GM23248 (cell line): ENCODE measurements at places on chromosomes 3 and 15.

GRCh38 chr15:69141286-69141701 is 19.1 kb upstream of the GLCE start:
- peak; percentile 20 for DNase-seq

GRCh38 chr15:69666441-69666882 is 213.8 kb downstream of the RPLP1 start:
- DNase-seq = peak; percentile 54

DNA sequence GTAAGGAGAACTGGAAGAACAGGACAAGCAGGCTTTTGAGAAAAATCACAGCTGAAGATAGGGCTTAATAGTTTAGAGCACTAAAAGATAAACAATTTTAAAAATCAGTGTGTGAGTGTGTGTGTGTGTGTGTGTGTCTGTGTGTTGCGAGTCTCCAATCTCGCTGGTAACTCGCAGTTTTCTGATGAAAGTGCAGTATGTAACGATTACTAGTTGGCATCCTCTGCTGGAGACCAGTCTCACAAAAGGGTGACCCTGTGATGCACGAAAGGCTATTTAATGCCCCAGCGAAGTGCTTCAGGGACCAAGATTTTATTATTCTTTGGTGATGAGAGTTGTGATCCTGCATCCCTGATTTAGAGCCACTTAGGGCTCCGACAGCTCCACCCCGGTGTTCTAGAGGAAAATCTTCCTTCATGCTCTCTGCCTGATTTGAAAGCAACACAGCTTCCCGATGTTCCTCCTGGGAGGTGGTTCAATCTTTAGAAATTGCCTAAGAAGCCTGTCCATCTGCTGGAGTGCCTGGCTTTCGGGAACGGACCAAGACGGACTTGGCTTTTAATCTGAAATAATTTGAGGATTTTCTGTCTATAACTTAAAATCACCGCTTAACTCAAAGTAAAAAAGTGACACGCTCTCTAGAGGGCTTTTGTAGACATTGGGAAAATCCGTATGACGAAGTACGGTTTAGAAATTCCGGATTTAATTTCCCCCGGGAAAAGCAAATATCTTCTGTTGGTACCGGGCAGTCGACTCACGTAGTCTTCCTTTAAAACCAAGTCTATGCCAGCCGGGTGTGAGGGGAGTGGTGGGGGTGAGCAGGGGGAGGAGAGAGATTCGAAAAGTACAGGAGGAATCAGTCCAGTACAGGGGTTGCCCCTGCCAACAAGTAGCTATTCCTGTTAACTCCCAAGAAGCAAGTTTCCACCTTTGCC is 1.1 kb upstream of the ALCAM start:
- peak; percentile 77 for DNase-seq

DNA sequence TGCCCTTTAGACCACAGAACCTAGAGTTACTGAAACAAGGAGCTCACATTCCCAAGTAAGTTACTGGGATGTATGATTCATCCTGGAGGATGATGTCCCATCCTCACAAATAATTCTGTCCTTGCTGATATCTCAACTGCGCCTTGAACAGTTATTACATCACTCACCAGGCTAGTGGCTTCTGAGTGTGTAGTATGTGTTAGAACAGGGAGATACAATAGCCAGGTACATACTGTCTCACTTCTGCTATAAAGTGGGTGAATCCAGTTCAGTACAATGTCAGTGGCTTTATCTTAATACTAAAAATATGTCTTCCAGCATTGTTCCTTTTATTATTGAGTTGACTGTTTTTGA is 483.2 kb upstream of the FRG2C start:
- no peak for DNase-seq

- DNase-seq = no peak
Observed at GRCh38 chr15:69736161-69736560, 283.5 kb downstream of the RPLP1 start.

DNA sequence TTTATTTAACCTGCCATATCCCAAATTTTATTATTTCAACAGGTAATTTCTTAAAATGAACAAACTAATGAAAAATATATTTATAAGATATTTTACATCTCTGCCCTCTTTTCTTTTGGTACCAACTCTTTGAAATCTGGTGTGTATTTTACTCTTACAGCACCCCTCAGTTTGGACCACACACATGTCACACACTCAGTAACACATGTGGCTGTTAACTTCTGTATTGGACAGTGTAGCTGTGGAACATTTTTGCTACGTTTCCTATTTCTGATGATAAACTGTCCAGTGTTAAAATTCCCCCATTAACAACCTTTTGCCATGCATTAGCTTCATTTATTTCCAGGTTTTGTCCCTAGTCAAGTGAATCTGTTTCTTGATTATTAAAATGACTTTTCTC is 250.6 kb downstream of the NFKBIZ start:
- DNase-seq = no peak

DNA sequence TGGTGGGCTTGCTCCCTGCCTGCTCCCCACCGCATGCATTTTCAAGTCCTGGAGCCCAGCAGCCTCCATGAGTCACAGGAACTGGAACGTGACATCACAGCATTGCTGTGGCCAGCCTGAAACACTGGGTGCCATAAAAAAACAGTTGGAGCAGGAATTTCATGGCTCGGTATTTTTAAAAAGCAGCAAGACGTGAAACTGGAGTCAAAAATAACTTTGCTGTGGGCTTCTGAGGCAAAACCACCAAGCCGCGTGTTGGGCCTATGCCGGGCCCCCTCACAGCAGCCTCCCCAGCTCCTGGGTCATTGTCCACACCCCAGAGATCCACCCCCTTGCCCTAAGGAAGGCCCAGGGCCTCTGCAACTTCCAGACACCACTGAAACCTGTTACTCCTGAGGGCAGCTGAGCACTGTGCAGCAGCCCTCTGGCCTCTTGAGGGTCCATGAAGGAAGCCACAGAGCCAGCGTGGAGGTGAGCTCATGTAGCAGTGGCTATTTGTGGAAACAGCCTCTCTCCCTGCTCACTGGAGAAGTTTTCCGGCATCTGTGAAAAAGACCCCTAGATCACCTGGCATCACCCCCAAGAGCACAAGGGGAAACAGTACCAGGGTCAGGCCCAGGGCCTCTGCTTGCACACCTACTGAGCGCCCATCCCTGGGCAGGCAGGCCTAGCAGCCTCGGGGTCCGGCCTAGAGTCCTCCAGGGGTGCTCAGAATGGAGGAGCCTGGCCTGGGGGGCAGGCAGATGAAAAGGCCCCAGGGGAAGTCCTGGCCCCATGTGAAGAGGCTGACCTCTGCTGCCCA is 34.0 kb upstream of the DUSP7 start:
- peak; percentile 92 for DNase-seq

DNA sequence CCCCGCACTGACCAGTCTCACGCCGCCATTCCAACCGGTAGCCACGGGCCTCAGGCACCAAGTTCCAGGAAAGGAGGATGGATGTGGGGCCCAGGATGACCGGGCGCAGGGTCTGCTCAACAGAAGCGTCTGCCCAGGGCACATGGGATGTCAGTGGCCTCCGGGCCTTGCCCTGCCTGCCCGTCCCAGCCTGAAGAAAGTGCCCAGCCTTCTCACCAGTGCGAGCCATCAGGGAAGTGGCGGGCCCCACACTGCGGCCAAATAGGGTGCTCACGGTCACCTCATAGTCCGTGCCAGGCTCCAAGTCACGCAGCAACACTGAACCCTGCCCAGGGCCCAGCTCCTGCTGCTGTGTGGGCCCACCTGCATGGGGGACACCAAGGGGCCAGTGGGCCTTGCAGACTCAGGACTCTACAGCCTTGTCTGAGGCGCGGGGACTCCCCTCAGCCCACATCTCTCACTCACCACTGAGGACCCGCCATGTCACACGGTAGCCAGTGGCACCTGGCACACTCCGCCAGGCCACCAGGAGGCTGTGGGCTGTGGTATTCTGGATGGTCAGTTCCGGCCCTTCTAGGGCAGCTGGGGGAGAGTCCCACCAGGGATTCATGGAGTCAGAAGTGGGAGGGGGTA is 3.1 kb downstream of the COL7A1 start:
- no peak for DNase-seq

GRCh38 chr3:177089110-177089509 is 108.2 kb downstream of the TBL1XR1 start:
- DNase-seq = no peak

- DNase-seq = no peak
Observed at GRCh38 chr3:141249041-141249440, 17.4 kb downstream of the PXYLP1 start.

GRCh38 chr15:77819048-77819850 is 186.5 kb upstream of the LINGO1 start:
- peak; percentile 22 for DNase-seq

DNA sequence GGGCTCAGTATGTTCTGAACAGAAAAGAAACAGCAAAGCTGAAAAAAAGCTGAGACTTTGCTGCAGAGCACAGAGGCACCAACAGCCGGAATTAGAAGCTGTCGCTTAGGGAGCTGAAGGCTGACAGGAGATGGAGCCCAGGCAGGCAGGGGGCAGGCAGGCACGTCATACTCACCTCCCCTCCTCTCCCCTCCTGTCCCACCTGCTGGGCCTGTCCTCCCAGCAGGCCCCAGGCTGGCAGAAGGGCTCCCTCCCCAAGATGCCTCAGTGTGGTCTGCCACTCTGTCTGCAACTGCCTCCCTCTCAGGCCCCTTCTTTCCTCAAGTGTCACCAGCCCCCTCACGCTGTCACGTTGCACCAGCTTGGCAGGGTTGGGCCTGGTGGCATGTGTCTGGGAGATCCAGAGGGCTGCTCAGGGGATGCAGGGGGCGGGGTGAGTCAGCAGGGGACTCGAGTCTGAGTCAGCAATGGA is 3.2 kb upstream of the ANKRD63 start:
- DNase-seq = peak; percentile 26

GRCh38 chr3:58234516-58234931 is 3.1 kb upstream of the ABHD6 start:
- peak; percentile 73 for DNase-seq

DNA sequence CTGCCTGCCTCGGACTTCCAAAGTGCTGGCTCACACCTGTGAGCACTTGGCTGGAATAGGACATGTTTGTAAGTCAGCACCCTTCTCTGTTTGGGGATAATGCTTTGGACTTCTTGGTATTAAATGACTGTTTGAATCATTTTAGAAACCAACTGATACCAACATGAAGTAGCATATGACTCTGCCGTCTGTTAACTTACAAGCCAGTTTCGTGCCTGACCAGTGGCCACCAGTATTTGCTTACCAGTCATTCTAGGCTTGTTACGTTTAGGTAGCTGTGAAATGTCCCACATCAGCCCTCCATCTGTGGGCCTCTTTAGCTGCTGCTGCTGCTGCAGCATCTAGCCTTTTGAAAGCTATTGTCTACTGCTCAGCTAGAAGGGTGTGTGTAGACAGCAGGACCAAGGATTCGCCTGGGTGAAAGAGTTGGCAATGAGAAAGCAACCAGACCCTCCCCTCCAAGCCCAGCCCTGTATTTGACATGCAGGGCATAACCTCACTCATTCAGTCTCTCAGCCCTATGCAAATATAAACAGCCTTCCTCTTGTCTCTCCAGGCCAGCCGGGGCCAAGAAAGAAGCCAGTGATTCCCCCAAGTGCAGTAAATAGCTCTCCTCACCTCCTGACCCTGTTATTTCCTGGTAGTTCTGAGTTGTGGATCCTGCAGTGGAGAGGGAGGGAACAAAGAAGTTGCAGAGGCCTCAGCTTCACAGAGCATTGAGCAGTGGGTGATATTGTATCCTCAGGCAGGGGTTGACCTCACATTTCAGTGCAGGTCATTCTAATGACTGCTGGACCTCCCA is 51.0 kb downstream of the NKIRAS1 start:
- no peak for DNase-seq

DNA sequence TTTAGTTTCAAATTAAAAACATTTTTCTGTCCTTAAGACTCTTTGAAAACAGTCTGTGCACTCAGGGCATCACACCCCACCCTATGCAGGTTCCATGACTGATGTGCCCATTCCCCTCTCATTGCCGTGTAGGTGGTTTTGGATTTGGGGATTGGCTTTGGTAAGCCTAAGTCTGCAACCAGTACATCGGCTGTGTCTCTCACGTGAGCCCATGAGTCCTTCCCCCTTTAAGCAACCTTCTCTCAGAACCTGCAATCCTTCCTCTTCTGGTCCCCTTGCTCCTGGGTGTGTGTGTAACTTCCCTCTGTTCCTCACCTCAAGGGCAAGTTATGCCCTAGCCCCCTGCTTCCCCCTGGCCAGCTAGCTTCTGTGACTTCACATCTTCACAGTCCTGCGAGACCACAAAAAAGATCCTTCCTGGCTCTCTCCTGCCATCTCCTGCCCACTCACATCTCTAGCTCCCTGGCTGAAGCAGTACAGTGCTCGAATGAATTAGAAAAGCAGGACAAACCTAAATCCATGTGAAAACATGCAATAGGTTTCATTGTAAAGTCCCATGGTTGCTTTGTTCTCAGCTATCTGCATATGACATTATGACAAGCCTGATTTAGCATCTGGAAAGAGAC is 126.7 kb downstream of the UACA start:
- DNase-seq = peak; percentile 33

DNA sequence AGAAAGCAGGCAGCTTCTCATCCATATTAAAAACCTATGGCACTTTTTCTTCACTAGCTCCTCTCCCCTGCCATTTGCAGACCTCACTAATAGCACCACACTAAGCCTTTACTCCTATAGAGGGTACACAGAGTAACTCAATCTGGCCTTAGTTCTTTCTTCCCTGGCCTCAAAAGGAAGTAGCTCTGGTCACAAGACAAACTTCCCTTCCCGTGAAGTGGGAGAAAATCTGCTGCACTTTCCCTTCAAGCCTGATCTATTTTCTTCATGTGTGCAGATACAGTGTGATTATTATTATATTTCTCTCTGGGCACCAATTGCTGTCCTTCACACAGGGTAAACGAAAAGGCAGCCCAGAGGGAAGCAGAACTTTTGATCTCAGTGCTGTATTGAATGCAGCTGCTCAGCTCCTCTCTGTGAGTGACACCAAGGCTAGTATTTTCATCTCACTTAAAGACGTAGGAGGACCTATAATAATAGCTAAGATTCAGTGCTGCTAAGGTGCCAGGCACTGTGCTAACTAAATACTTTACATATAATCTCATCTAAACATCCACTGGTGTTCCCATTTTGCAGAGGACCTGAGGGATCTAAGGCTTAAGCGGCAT is 61.9 kb upstream of the RASGRP1 start:
- no peak for DNase-seq
